ENCODE measurements at places on chromosomes 11 and 22.

GRCh38 chr11:62556875-62557631, 10.4 kb upstream of the AHNAK start:
- DNase-seq, result no peak

DNA sequence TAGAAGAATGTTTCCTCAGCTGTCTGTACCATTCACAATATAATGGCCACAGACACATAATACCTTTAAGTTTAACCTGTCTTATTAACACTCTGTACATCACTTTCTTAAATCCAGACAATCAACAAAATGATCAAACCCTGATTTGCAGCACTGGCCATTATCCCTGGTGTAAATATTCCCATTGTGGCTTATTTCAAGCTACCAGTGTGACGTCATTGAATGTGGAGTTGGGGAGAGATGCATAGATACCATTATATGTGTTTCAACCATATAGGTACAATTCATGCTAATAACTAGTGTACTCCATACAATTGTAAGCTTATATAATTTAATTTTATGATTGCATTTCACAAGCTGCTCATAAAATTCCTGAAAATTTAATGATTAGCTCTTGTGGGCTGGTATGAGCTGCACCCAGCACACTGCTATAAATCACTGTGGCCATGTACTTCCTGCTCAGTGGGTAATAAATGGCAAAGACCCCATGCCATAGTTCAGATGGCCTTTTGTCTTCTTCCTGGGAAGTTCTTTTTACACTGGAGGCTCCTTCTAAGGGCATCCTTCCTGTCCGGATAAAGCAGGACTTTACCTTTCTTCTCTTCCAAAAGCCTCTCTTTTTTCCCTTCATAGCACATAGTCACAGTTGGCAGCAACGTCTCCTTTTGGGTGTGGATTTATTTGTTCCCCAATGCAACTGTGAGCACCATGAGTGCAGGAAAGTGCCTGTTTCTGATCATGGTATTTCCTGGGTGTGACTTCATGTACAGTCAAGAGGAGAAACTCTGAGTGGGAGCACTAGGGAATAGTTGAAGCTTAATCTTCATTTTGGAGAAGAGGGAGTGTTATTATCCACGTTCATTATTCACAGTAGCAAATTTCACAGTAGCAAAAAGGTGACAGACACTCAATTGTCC, 87.8 kb downstream of the MIAT start:
- DNase-seq, result no peak

GRCh38 chr11:9691865-9692264, 28.0 kb downstream of the SWAP70 start:
- no peak for DNase-seq

DNA sequence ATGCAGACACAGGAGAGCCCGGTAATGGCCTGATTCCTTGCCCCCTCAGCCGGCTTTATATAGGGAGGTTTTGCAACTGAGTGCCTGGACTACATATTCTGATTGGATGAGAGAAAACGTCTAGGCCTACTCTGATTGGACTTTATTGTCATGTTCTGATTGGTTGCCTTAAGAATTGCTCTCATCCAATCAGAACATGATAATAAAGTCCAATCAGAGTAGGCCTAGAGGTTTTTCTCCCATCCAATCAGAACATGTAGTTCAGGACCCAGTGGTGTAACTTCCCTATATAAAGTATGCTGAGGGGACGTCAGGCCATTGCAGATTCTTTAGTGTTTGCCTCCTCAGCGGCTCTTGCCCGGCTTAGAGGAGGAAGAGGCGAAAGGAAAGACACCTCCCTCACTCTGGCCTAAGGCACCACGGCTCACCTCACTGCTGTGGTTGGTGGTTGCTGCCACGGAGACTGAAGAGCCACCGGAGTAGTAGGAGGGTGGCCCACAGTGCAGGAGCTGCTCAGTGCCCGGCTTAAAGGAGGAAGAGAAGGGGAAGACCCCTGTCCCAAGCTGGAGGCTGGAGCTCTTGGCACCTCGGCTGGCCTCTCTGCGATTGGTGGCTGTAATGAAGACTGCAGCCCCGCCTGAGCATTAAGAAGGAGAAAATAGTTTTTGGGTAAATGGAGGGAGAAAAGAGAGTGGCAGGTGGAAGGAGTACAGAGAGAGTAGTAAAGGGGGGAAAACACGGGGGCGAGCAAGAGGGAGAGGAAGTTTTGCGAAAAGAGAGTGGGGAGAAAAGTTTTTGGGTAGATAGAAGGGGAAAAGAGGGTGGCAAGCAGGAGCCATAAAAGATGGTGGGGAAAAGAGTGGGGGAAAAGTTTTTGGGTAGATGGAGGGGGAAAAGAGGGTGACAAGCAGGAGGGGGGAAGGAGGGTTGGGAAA, 116.7 kb upstream of the SERPIND1 start:
- DNase-seq, result no peak

DNA sequence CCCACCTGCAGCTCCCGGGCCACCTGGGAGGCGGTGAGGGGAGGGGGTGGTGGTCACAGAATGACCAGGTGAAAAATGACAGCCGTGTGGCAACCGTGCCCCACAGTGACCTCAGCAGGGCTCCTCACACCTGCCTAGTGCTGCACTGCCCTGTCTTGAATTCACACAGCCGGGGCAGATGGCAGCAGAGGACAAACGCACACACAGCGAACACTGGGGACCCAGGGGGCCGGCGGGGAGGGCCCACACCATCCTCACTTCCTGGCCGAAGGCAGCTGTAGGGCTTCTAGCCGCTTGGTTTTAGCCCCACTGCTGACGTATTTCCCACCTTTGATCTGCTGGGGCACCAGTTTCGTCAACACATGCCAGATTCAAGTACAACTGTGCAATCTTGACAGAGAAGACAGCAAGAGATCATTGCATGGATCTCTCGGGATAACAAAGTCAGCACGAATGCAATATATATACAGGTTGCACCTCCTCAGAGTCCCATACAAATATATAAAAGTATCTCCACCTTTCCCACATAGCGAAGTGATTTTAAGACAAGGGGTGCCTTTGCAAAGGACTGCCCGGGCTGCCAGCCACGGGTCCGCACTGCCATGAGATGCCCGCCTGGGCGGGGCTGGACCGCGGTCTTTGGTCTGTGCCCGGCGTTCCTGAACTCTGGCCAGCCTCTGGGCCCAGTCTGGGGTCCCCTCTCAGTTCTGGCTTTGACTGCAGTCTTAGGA, 26.9 kb downstream of the TRMU start:
- DNase-seq, result no peak

- no peak for DNase-seq
Observed at GRCh38 chr11:132447761-132448160, 1077.3 kb downstream of the NTM start.

GRCh38 chr11:114295676-114296604, at the start of gene NNMT:
TSS of gene NNMT (plus strand) at chr11:114296399. CDS start at chr11:114296557, 158 bp downstream.
- DNase-seq, result no peak

DNA sequence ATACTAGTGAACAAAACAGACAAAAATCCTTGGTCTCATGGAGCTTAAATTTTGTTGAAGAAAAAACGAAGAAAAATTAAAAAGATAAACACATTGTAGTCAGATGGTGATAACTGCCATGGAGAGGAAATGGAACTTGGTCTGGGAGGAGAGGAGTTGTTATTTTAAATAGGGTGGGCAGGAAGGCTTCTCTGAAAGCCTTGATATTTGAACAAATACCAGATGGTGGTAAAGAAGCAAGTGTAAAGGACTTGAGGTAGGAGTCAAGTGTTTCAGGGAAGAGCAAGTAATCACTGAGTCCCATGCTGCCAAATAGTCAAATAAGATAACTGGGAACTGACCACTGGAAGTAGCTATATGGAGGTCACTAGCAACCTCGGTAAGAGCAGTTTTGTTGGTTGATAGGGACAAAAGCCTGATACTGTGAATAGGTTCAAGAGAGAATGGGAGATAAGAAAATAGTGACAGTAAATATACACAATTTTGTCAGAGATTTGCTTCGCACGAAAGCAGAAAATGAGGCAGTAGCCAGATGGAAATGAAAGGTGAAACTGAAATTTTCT, 55.1 kb downstream of the SESN3 start:
- DNase-seq, result no peak

DNA sequence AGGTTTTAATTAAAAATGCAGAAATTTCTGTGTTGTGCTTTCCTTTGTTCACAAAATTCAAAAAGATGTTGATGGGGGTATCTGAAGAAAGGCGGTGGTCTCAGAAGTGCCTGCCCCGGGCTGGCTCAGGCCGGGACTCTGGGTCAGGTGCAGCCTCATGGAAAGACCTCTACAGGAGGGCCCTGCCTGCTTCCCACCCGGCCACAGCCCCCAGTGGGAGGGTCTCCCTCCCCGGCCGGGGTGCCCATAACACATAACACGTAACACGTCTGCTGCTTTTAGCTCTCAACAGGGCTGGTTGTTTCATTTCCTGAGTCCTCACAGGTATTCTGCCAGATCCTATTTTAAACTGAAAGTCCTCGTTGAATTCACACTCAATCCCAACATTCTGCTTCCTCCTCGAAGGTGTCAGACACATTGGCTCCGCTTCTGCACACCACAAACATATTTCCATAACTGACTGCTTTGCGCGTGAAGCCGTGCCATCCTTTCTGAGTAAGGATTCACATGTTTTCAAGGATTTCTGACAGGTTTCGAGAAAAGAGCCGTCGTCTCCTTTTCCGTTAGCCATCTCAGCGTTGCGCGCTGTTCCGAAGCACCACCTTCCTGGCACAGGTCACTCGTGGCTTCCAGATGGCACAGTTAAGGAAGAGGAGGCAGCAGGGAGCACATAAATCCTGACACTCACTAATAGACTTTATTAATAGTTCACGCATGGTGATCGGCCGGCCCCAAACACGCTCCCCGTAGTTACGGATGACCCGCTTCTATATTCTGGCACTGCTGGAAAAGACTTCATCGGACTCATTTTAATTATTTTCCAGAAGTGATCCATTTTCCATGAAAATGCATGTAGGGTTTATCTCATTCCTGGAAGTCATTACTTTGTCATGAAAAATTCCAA, 569.3 kb downstream of the BRD1 start:
- DNase-seq, result peak; percentile 16

- DNase-seq, result no peak
Observed at GRCh38 chr22:22076932-22077703, 94.5 kb upstream of the TOP3B start.

DNA sequence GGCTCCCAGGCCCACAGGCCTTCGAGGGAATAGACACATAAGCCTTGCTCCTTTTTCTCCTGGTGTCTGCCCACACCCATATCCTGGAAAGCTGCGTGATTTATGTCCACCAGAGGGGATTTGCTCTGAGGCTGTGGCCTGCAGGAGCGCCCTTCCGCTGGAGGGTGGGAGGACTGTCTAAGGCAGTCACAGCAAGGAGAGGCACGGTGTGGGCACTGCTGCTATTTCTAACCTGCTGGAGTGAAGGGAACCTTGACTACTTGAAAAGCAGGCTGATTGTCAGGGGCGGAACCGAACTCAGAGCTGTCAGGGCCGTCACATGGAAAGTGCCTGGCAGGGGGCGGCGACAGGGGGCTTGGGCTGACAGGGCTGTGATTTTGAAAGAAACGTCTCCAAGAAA, 3.7 kb downstream of the UPB1 start:
- DNase-seq, result no peak

DNA sequence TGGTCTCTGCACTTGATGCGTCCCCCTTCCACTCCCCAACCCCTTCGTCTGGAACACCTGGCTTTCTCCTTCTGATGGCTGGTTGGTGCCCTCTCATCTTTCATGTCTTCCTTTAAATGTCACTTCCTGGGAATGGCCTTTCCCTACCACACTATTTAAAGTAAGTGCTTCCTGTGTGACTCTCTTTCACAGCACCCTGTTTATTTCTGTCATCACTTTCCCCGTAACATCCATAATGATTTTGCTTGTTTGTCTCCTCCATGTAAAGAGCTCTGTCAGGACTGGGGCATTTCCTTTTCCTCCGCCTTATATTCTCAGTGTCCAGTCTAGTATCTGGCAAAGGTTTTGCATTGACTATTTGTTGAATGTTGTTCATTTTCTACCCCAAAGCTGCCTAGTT, 143.0 kb downstream of the DBX1 start:
- no peak for DNase-seq

GRCh38 chr11:11148596-11148995, 204.5 kb downstream of the CSNK2A3 start:
- no peak for DNase-seq

GRCh38 chr11:2551131-2551530, 106.3 kb downstream of the KCNQ1 start:
- DNase-seq, result no peak

- no peak for DNase-seq
Observed at GRCh38 chr22:35425971-35426800, 26.2 kb downstream of the MCM5 start.

DNA sequence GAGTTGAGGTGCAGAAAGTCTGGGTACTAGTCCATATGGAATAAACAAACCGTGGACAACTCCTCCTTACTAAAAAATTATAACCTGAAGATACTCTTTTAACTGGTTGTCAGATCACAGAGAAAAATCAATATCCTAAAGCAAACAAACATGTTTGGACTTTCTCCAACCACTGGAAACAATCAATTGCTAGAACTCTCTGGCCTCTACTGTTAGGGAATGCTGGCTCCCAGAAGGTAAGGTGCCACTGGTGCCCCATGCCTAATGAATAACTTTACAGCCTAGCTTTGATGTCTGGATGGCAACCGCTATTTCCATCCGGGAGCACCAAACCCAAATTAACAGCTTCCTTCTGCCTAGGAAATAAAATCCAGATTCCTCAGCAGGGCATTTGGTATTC, 74.5 kb downstream of the AMBRA1 start:
- no peak for DNase-seq

- DNase-seq, result no peak
Observed at GRCh38 chr11:38971141-38971540, 2373.1 kb upstream of the RAG2 start.

DNA sequence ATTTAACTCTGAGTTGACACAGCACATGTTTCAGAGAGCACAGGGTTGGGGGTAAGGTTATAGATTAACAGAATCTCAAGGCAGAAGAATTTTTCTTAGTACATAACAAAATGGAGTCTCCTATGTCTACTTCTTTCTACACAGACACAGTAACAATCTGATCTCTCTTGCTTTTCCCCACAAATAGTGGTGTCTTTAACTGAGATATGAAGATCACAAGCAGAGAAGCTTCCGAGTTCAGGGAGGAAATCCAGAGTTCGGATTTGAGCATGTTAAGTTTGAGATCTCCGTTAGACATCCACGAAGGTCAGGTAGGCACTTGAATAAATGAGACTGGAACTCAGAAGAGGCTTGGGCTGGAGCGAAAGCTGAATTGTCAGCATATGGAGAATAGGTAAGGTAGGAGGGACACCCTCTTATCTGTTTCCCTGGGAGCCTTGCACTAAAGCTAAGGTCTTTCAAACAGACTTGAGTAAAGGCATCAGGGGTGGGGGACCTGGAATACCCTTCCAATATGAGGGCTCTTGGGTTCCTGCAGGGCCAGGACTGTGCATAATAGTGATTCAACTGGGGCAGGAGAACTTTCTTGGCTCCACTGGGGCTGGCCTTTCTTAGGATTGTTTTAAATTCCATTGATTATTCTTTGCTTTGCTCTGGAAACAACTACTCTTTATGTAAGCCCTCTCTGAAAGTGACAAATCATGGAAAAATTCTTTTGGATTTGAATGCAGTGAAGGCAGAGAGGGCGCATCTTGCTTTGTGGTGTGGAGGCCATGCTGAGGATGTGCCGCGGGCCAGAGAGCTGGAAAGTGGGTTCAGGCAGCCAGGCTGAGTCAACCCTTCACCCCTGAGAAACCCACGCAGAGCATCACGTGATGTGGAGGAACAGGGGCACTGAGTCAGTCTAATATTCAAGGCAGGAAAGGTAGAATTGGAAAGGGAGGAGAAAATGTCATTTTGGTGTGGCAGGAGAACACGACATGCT, 62.7 kb upstream of the AMPD3 start:
- no peak for DNase-seq
